RCC 7860 (cell line): ENCODE measurements at places on chromosomes 2 and 18.

- no peak for DNase-seq
These were observed 161.9 kb upstream of the SKOR2 start for GRCh38 chr18:47413327-47413726.

- no peak for DNase-seq
These were observed 69.0 kb downstream of the ST6GAL2 start for GRCh38 chr2:106816974-106817373.

DNA sequence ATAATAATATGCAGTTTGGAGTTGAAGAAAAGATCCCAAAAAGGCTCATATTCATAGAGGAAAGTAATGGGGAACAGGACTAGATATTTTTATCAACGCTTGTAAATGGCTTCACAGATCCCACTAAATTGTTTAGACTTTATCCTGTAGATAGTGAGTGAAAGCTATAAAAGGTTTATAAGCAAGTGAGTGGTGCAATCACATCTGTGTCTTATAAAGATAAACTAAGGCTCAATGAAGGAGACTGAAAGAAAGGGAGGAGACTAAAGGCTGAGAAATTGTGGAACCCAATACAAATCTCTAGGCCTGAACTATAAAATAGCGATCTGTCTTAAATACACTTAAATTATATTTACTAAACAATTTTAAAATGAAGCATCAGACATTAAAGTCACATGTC, 7.7 kb downstream of the SP3 start:
- no peak for DNase-seq

DNA sequence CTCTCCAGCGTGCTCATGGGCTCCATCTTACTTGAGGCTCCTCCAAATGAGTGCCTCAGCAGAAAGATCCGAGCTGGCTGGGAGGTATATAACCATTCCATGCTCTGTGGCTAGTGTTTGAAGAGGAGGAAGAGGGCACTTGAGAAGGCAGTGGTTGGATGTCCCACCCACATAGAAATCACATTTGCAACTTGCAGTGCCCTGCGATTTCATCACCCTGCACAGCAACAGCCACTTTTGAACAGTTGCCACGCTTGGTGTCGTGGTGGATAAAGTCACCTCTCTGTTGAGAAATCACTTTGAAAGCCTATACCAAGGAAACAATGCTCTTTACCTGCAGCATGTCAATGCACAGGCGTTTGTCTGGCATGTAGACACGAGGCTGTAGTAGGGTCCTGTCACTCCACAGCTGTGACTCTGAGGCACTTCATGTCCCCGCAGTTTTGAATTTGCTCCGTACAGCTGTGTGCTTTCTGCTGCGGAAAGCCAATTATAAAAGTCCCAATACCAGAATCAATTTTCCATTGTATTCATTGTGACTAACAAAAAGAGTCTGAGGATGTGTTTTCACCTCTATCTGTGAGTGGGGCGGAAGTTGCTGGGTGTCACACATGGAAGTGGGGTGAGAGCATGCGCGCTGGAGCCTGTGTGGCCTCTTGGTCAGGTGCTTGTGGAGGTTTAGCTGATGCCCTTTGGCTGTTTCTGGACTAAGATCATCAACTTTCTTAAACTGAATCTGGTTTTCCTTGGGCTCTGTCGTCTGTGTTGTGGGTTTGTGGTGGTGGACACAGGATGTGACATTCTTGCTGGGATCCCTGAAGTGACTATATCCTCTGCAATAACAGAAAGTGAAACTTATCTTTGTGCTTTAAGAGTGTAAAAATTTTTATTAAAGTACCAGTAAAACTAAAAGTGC, 2.8 kb downstream of the CNDP2 start:
- peak; percentile 73 for DNase-seq

DNA sequence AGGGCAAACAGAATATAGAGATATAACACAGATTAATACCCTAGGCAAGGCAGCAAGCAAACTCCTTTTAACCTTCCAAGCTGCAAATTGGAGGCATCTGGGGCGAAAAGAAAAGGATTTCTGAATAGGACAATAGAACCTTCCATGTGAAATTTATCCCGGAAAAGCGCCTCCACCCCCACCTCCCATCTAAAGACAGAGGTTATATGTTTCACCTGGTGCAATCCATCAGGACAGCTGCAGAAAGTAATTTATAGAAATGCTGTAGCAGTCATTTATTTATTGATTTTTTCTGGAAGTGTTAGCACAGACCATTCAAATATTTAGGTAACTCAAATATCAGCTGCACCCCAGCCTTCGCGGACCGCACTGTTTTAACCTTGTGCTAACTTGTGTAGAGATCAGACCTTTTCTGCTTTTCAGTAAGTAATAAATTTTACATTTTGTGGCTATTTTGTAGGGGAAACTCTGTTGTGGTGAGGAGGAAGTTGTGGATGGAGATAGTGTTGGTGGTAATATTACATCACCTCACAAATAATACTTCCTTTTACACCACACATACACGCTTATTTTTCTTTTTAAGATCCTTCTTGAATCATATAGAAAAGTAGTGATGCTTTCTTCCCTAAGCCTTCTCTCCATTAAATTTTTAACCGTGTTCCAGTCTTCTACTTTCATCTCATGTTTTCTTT, 919.3 kb upstream of the CDH2 start:
- DNase-seq: no peak

DNA sequence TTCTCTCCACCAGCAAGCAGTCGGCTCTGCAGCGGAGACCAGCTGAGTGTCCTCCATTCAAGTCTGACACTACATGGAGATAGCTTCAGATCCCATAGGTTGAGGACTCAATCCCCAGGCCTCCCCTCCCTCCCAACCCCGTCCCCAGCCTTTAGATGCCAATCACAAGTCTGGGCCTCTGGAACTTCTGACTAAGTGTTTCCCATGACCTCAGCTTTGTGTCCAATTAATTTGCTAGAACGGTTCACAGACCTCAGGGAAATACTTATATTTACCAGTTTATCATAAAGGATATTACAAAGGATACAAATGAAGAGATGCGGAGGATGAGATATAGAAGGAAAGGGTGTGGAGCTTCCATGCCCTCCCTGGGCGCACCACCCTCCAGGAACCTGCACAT, 77.4 kb downstream of the MERTK start:
- DNase-seq: no peak

DNA sequence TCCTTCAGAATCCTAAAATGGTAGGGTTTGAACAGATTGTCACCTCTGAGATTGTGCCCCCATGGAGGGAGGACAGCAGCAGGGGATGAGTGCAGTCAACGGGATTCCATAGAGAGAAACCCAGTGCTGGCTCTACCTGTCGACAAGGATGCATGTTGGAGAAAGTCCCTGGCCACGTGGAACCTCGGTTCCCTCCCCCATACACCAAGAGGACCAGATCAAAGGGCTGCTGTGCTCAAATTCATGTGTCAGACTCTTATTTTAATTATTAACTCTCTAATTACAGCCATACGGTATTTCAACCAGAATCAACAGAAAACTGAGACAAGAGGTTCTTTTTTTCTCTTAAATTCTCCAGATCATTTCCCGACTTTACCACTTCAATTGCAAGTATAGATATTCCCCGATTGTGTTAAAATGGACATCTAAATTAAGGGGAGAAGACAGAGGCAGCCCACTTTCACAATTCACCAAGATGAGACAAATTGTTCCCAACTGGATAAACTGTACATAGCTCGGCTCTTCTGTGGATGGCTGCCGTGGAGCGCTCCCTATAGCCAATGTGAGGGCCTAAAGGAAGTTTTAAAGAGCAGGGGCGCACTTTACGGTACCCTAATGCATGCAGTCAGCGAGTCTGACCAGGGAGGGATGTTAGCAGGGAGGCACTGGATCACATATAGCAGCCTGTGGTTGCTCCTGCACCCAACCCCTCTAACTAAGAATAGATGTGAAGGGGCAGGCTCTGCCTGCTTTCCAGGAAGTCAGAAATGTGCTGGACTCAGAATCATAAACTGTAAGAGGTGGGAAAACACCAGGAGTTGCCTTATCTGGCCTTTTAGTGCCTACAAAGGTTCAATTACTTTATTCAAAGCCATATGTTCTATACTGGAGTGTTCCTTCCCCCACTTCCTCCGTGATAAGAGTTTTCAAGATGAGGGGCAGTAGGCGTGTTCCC, 123.1 kb downstream of the CACNB4 start:
- DNase-seq: no peak

DNA sequence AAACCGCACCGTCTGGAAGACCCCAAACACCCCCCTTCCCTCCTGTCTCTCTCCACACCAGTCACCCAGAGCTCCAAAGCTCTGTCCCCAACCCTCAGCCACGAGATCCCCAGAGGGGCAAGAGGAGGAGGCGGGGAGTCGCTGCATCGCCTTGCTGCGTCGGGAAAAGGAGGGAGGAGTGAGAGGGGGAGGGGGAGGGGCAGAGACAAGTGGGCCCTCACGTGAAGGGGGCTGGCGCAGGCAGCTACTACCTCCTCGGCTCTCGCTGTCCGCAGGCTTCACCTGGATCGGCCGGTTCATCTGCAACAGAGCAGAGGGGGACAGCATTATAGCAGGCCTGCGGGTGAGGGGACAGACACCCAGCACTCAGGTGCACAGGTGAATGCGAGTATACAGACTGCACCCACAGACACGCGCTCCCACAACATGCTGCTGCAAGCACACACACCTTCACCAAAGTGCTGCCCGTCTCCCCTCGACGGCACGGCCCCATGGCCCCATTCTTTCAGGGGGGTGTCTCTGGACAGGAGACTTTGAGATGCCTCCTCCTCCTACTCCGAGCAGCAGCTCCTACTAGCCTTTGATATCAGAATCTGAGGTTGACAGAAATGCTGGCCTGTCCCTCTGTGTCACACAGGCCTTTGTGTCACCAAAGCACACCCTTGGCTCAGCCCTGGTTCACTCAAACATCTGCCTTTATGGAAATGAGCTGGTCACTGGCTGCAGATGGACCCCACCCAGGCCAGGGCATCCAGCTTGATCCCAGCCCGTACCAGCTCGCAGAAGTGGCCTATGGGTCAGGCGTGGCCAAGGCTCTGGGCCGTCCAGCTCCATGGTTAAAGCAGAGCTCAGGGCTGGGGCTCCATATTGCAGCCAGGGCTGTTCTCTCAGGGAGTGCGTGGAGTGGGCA, 243.8 kb downstream of the CELF4 start:
- DNase-seq: no peak

- no peak for DNase-seq
These were observed 52.8 kb downstream of the TMEM178A start for GRCh38 chr2:39718483-39718882.

GRCh38 chr2:214244847-214245246, 166.0 kb upstream of the VWC2L start:
- DNase-seq: no peak

DNA sequence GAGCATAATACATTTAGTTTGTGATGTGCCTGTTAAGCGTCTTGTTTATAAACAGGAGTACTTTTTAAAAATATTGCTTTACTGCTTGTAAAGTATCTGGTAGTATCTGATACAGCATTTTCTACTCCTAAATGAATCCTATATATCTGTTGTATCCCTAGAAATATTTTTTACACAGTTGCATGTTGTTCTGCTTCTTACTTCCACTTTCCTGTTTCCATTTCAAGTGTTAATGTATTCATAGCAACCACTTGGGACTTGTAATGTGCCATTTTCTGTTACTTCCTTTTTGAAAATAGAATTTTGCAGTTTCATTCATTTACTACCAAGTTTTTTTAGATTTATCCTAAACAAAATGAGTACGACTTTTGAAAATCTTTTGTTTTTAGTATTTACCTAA, 24.9 kb downstream of the CCNT2 start:
- no peak for DNase-seq

DNA sequence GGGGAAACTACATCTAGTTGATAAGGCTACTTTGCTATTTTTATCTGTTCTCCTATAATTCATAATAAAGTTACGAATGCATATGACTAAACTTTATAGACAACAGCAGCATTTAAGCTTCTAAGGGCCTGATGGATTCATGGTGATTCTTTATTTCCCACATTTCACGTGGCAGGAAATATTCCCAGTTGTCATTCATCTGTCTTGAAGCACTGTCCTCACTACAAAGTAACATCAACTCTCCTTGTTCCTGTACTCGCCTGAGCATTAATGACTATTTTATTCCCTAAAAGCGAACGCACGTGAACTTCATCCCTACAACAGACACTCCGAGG, 2.6 kb downstream of the SATB2 start:
- DNase-seq: no peak

DNA sequence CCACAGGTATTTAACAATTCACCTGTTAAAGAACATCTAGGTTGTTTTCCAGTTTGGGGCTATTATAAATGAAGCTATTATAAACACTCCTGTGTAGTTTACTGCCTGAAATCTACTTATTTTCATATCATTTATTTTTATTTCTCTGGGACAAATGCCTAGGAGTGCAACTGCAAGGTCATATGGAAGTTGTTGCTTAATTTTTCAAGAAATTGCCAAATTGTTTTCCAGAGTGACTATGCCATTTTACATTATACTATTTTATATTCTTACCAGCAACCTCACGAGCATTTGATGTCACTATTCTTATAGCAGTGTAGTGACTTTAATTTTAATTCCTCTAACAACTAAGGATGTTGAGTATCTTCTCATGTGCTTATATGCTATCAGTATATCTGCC, 298.4 kb downstream of the EXOC6B start:
- DNase-seq: no peak

DNA sequence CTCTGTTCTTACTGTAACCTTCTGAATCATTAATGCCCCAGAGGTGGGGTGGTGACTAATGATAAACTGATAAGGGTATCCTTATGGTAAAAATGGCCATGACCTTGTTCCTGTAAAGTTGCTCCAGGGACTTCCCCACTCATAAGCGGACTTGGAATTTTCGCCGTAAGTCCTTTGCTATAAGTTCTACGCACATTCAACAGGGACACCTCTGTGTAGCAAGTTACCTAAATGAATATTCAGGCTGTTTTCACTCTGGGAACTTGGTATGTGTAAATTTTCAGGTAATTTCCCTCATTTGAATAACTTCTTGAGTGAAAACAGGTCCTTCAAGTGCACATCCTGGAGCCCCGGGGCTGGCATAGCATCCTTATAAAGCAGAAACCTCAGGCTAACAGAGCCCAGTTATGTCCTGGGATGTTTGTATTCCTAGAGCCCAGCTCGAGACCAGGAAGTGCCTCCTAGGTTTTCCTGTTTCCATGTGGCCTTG, 9.4 kb upstream of the AGFG1 start:
- DNase-seq: no peak

- no peak for DNase-seq
These were observed 327.6 kb downstream of the RDH14 start for GRCh38 chr2:18232731-18233438.

GRCh38 chr2:147204102-147204501, 640.7 kb upstream of the ACVR2A start:
- peak; percentile 71 for DNase-seq

- DNase-seq: no peak
These were observed 51.5 kb downstream of the NCK2 start for GRCh38 chr2:105796131-105796638.
